Stimulated activated CD4-positive, alpha-beta T cell treated with anti-CD3 and anti-CD28 coated beads, TNF-alpha, amount 100 ng/mL, for 1 hour (primary cell): ENCODE measurements at places on chromosomes 3 and 15.

DNA sequence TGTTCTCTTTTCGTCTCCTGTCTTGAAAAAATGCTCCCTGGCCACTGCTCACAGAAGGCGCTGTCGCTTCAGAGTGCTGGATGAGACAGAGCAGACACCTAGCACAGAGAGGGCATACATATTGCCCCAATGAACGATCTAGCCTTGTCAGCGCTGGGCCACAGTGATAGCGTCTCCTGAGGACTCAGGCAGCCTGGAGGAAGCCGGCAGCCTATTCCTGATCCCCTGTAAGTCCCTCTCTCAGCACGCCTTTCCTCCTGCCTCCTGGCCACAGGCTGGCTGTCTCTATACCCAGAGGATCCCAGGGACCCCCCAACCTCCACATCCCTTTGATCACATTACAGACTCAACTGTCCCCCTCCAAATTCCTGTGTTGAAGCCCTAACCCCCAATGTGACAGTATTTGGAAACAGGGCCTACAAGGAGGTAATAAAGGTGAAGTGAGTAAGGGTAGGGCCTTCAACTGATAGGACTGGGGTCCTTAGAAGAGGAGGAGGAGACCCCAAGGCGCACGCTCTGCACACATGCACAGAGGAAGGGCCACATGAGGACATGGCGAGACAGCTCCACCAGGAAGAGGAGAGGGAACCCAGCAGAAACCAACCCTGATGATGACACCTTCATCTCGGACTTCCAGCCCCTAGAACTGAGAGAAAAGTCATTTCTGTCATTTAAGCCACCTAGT, 7.5 kb downstream of the PLA2G4F start:
- DNase-seq: no peak

DNA sequence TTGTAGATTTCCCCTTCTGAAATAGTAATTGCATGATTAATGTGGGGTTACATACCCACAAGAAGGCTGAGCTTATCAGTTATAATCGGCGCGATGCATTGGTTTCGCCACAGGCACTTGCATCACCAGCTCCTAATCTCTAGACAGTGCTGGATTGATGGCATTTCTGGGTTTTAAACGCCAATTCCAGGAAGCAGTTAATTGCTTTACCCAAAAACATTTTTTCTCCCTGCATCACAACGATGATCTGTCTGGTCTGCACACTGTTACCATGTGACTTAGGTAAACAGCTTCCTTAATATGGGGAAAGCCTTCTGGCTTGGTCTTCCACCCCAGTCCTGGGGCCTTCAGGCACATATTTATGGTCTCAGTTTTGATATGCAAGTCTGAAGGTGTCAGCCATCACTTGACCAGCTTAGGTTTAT, 70.0 kb upstream of the HEG1 start:
- no peak for DNase-seq

- DNase-seq: no peak
Observed at GRCh38 chr3:42635111-42635510, 18.4 kb upstream of the ZBTB47 start.

DNA sequence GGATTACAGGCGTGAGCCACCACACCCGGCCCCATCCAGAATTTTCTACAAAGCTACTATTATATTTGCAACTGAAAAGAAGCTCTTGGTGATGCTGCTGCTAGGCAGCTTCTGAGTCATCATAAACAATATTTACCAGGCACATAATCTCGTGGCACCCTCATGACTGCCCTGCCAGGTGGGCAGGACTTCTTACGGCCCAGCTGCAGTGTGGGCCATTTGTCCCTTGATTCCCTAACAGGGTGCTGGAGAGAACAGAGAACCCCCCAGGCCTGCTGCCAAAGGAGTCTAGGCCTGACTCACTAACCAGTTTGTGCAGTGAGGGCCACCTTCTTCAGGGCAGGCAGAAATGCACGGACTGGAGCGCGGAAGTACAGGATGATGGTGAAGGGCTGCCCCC, 4.9 kb downstream of the EPB42 start:
- DNase-seq: no peak

DNA sequence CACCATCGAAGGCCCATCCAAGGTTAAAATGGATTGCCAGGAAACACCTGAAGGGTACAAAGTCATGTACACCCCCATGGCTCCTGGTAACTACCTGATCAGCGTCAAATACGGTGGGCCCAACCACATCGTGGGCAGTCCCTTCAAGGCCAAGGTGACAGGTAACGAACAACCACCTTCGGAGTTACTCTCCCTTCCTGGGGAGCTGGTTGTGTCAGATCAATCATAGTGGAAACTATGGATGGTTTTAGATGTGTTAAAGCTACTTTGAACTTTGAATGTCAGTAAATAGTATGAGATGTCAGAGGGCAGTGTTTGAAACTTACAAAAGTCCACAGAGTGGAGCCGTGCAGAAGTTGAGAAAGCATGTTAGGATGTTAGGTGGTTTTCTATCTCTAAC, 42.3 kb downstream of the DNASE1L3 start:
- DNase-seq: no peak

DNA sequence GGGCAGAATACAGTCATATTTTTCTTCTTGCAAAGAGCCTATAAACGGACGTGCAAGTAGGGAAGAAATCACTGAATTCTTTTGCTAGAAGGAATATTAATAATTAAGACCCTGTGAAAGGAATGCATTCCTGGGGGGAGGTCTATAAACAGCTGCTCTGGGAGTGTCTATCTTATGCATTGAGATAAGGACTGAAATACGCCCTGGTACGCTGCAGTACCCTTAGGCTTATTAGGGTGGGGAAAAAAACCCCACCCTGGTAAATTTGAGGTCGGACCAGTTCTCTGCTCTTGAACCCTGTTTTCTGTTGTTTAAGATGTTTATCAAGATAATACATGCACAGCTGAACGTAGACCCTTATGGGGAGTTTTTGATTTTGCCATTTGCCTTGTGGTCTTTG, 100.0 kb upstream of the KBTBD8 start:
- DNase-seq: no peak

- DNase-seq: no peak
Observed at GRCh38 chr3:195094191-195094921, 176.6 kb downstream of the XXYLT1 start.

DNA sequence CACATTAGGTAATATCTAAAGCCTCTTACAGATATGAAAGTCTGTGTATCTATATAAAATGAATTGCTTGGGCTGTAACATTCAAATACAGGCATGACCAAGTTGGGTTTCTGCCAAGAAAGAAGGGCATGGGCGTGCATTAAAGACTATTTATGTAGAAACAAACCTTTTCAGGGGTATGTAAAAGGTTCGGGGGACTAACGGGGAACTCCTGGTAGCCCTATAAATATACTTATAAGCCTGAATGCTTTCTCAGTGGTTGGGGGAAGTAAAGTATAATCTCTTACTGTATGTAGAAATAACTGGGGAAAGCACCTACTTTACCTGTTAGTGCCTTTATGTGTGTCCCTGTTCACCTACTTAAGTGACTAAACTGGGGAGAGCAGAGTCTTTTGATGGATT, 154.5 kb upstream of the TBL1XR1 start:
- no peak for DNase-seq

DNA sequence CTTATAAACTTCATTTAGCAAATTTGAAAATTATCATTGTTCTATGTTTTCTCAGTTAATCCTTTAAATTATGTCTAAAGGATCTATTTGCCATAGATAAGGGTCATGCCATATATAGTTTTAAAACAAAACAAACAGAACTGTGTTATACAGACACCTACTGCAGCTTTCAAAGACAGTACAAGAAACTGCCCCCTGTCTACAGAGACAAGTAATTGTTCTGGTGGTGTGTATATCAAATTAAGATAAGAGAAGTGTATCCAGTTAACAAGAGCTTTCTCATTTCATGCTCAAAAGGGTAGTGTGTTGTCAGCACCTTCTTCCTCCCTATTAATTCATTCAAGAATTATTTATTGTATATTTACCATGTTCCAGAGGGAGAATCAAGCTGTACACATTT, 201.2 kb downstream of the FMN1 start:
- DNase-seq: no peak

DNA sequence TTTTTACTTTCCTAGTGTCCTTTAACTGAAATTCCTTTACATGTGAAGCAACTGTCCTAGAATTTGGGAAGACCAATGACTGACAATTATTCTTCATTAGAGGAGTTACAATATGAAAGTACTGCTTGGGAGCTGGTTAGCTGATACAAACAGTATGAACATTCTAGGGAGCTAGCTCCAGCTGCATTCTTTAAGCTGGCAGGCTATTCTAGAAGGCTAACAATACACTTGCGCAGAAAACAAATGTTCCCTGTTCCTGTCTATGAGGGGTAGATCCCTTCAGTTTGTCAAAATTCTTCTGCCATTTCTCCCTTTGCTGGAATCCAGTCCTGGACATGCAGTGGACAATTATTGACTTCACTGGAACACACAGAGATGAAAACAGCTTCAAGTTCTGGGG, 60.2 kb upstream of the NANOGP8 start:
- no peak for DNase-seq

DNA sequence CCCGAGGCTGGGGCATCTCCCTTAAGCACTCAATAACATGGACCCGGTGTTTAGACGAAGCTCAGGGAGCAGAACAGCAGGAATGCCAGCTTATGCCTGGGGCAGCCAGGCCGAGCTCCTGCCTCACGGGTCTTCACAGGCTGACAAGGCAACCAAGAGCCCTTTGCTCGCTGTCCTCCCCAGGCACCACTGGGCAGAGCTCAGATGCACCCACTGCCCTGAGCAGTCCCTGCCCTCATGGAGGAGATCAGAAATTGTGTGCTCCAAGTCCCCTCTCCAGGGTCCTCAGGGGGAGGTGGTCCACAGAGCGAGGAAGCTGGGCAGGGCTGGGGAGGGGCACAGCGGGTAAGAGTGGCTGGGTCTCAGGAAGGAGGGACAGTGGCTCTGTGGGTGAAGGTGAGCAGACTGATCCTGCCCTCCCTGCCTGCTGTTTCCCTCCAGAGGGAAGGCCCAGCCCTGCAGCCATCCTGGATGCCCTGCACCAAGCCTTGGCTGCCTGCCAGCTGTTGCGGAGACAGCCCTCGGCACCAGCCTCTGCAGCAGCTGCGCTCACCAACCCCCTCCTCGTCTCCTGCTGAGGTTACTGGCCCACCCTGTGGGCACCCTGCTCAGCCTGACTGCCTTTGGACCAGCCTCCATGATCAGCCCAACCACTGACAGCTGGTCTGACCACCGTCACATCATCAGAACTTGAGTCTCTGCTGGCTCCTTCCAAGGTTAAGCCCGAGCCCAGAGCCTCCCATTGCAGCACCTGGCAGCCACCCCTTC, 21.1 kb upstream of the GP9 start:
- DNase-seq: no peak

DNA sequence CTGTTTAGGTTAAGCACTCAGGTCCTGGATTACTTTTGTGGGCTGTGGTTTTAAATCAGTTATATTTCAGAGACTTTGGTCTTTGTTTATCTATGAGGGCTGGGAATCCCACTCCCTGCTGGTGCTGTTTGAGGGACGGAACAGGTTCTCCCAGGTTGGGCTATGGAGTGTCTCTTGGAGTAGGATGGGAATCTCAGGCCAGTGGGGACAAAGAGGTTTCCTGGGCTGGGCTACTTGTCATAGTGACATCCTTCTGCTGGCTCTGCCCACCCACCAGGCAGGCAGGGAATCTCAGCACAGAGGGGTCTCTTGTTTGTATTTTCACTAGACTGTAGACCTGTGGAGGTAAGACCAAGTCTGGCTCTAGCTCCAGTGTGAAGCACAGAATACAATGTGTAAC, 47.2 kb upstream of the UBE3A start:
- DNase-seq: no peak

GRCh38 chr3:53155760-53156159, 5.2 kb upstream of the PRKCD start:
- no peak for DNase-seq

GRCh38 chr3:31210068-31210645, 315.7 kb upstream of the GADL1 start:
- no peak for DNase-seq

DNA sequence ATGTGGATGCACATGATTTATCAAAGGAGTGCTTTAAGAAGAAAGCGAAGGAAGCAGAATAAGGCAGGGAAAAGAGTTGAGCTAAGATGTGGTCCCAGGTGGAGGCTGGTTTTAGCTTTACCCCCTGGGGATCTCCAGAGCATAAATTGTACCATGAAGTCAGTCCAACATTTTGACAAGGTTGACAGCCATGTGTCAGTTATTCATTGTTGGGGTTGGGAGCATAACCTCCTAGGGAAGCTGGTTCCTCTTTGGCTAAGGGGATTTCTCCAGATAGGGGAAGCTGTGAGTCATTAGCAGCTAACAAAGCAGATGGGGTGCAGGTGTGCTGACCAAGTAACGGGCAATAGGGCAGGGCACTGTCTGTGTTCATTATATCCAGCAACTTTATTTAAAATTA, 123.7 kb upstream of the IGSF10 start:
- no peak for DNase-seq

DNA sequence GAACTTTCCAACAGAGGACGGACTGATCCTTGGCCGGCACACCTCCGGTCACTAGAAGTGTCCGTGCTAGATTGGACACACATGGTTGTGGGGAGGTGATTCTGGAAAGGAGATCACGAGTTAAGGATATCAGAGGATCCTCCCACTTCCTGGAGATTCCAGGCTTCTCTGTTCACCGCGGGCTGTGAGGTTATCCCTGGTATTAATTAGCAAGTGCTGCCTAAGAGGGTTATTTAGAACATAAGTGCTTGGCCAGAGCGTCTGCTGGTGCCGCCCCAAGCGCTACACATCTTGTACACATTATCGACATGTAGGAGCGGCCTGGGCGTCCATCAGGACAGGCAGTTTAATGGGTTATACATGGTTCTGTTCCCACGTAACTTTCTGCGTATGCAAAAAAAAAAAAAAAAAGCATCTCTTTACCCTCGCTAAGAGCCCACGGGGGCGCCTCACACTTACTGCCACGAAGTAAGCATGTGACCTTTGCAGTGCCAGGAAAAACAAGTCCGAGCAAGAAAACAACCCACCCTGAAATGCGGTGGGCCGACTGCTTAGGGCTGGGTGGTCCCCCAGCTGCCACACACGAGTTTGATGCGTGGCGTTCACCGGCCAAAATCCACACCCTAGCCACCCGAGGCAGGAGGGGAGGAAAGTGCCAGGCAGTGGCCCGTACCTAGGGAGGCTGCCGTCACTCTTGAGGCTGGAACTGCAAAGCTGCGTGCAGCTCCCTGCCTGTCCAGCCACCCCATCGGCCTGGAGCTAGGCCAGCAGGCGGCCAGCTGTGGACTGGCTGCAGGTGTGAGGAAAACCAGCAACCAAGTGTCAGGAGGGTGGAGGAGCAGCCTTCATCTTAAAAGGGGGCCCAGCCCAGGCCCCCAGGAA, 78.0 kb downstream of the CPN2 start:
- no peak for DNase-seq

- no peak for DNase-seq
Observed at GRCh38 chr15:99616773-99617342, 51.1 kb downstream of the MEF2A start.

DNA sequence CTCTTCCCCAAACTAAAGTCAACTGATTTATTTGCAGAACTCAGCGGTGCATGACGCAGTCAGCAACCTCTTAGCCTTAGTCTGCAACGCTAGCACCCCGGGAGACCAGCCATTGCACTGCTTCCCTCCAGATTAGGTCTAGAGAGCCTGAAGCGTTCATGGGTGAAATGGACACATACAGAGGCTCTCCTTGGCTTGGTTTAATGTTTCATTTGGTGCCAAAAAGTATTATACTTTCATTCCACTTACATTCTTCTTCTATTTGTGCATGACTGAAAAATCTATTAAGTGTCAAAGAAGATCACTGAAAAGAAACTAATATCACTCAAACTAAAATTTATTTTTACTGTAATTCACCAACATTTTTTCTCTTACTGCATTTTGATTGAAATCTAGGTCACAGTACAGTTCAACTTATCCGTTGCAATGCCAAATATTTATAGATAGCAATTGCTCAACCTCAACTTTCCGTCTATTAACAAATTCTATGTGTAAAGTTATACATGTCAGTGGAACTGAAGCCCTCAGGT, 116.2 kb downstream of the ROBO1 start:
- no peak for DNase-seq
